ENCODE measurements at places on chromosomes 2 and 18.

GRCh38 chr2:11983870-11984269 lies 237.4 kb downstream of the LPIN1 start:
- no peak for DNase-seq

DNA sequence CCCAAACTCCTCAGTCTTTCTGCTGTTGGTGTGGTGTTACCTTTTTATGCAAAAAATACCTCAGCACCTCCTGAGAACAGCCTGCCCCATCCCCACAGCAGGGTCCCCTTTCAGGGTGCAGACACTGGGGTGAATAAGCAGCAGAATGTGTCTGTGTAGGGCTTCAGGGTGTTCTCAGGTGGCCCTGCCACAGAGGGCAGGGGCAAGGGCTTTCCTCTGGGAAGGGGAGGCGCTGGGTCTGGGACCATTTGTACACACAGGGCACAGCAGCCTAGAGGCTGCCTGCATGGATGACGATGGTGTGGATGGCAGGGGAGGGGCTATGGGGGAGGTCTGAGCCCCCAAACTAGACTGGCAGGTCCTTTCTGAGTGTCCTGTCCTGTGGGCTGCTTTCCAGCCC lies 2.6 kb downstream of the HAAO start:
- no peak for DNase-seq

GRCh38 chr2:197181491-197181890 lies 129.1 kb downstream of the ANKRD44 start:
- no peak for DNase-seq

GRCh38 chr2:17470855-17471641 lies 47.2 kb downstream of the RAD51AP2 start:
- DNase-seq = no peak
